AG08395 (cell line): ENCODE measurements at places on chromosomes 1 and 21.
A peak's percentile ranks its signal among the peaks of the same experiment; 100 is the strongest.

DNA sequence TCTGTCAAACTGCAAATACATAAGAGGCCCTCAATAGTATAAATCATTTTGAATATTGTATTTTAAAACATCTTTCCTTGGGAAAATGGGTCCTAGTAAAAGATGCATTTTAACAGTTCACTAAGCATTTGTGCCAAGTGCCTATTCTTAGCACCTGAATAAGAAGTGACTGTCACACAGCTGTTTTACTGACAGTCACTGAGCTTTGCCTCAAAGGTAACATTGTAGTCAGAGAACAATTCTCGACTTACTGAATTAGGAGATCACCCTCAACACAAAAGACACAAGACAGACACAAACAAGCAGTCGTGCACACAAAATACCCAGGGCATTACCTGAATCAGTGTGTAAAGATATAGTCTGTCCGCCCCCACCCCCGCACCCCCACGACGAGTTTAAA is 408 bp downstream of the ESRRG start:
- no peak for DNase-seq

DNA sequence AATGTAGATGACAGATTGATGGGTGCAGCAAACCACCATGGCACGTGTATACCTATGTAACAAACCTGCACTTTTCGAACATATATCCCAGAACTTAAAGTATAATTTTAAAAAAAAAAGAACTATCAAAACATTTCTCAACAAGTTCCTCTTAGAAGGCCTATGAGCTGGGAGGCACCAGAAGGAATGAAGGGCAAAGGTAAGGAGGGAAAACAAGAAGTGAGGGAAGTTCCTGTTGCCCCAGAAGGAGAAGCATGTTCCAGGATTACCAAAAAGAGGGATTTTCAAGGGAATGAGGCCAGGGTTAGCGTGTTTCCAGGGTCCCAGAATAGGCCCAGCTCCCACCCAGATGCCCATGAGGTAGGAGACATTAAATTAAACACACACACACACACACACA is 361.0 kb downstream of the SETD4 start:
- no peak for DNase-seq

DNA sequence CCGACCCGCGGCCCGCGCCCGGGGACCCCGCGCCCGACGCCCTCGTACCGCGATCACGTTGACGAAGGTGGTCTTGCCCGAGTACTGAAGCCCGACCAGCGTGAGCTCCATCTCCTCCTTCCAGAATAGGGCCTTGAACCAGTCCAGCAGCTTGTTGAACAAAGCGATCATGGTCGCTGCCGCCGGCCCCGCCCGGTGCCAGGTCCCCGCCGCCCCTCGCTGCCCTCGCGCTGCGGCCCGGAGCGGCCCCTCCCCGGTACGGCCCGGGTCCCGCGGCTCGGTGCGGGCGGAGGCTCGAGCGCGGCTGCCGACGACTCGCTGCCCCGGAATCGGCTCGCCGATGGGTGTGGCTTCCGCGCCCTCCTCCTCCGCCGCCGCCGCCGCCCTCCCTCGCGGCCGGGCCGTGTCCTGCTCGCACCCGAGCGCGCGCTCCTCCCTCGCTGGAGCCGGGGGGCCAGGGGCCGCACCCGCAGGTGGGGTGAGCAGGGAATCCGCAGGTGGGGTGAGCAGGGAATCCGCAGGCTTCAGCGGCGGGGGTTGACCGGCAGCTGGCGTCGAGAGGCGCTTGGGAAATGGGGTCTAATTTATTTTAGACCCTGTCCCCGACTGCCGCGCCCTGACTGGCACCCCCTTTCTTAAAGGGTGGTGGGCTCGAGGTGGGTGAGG is at the start of gene ARL8A:
ARL8A (minus strand) TSS at position 336 of the 666 bp plus-strand sequence; CDS start at position 171, 165 bp downstream.
- DNase-seq: peak; percentile 76

DNA sequence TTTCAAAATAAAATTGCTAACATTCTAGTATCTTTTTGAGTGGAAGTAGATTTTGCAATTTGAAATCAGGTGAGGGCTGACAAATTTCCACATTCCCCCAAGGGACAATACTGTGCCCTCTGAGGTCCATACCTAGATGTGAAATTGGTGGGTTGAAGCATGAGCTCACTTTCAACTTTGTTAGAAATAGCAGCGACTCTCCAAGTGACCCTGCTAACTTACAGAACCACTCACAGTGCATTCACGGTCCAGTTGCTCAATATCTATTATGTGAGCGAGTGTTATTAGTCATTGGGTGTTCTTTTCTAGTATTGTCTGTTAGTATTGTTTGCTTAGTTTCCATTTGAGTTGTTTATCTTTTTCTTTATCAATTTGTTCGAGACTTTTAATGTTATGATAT is 53.6 kb upstream of the ASB17 start:
- DNase-seq: no peak

- DNase-seq: no peak
Measured at GRCh38 chr1:48405940-48406339, 66.1 kb downstream of the SPATA6 start.
